ENCODE measurements at places on chromosomes 12 and 14.

GRCh38 chr14:74029136-74029535 is 10.0 kb downstream of the BBOF1 start:
- DNase-seq: no peak

DNA sequence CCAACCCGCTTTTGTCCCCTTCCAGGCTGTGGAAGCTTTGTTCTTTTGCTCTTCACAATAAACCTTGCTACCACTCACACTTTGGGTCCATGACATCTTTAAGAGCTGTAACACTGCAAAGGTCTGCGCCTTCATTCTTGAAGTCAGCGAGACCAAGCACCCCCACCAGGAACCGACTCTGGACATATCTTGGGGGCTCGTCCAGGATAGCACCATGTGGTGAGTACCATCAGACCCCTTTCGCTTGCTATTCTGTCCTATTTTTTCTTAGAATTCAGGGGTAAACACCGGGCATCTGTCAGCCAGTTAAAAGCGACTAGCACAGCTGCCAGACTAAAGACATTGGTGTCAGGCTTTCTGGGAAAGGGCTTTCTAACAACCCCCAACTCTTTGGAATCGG is 137.6 kb upstream of the PPFIA2 start:
- DNase-seq: no peak

DNA sequence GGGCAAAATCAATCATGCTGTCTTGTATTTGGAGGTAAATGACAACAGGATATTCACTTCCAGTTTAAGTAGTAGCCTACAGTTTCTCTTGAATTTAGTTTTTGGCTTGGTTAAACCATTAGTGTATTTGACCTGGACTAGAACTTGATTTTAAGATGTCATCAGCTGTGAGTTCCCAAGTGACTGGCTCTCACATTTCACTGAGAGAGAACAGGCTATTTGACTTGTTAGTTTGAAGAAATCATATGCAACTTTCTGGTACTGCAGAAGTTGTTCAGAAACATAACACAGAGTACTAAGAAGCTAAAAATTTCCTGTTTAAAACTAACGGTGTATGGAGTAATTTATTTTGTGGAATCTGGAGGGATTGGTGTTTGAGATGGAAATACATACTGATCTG is 22.3 kb downstream of the MNAT1 start:
- no peak for DNase-seq

DNA sequence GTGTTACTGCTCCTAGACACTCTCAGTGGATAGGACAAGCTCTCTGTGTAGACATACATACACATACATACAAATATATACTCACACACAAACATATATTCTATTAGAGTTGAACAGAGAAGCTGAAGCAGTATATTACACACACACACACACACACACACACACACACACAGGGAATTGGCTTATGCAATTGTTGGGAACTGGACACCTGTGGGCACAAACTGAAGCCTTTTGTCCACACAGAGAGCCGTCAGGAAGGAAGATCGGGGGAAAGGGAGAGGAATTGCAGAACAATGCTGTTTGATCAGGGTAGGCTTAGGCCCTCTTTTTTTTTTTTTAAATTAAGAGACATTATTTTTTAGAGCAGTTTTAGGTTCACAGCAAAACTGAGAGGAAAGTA is 180.7 kb upstream of the DDHD1 start:
- DNase-seq: no peak

- no peak for DNase-seq
These were observed 23.6 kb upstream of the WNK1 start for GRCh38 chr12:728781-729180.

DNA sequence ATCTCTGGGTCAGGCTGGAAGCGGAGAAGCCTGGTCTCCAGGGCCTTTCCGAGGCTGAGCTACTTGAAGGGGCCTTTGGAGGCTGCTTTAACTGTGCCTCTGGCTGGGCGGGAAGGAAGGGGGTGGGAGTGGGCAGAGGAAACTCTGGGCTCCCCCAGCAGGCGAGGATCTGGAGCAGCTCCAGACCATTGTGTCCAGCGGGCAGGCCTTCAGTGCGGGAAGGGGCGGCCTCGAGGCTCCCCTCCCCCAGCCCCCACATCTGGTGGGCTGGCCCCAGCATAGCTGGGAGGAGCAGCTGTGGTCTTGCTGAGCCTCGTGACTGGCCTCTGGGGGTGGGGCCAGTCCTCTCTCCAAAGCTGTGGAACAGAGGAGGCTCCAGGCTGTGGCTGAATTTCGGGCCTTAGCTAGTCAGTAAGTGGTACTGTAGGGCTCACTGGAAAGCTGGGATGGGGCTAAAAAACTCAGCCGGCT is 3.4 kb downstream of the TAMALIN start:
- DNase-seq: no peak

All from A549 (cell line).